ENCODE measurements at places on chromosomes 3 and 15.

DNA sequence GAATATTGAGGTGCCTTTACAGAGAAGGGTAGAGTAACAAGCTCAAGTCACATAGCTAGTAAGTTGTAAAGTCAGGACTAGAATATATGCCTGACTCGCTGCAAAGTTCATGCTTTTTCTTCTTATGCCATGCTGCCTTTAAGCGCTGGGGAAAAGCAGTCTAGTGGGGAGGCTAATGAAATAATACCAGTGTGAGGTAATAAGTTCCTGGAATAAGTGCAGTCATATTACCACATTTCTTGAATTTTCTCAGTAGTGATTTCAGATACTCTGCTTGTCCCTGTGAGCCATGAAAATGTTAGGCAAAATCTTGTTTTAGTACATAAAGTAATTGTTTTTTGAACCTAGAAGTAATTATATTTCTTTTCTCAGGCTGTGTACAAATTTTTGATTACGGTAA is 71.8 kb downstream of the SYN2 start:
- DNase-seq, result no peak

- DNase-seq, result peak; percentile 59
Measured at GRCh38 chr15:91302588-91303439, 202.8 kb downstream of the SV2B start.

DNA sequence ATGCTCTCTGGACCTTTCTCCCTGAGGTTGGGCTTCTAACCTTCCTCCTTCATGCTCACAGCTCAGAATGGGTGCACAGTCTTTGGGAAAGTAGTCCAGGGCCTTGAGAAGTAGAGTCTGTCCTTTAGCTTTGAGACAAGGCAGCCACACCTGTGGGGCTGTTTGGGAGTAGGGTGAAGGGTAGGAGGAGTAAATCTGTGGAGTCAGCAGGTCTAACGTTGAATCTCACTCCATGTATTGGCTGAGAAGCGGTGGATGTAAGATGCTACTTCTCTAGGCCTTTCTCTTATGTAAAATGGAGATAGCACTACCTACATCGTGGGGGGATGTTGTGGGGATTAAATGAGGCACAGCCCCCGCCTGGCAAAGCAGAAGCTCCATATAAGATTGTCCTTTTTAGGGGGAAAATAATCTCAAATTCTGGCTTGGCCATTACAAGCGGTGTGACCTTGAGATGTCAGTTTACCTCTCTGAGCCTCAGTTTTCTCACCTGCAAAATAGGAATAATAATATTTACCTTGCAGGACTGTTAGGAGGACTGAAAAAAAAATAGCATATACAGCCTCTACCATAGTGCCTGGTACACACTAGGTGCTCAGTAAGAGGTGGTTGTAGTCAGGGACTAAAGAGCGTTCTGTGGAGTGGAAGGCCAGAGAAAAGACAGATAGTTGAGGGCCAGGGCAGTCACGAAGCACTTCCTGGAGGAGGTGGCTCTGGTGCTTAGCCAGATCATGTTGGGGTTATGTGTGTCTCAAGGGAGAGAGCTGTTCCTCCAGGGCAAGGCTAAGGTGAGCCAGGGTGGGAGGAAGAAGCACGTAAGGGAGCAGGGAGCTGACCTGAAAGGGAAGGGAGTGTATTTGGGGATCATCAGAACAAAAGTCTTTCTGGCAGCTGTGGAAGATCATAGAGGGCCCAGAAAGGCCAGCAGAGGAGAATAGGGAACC is 82.8 kb upstream of the MRPS22 start:
- no peak for DNase-seq

GRCh38 chr3:150146991-150147761 is 176.5 kb upstream of the PFN2 start:
- peak; percentile 94 for DNase-seq

DNA sequence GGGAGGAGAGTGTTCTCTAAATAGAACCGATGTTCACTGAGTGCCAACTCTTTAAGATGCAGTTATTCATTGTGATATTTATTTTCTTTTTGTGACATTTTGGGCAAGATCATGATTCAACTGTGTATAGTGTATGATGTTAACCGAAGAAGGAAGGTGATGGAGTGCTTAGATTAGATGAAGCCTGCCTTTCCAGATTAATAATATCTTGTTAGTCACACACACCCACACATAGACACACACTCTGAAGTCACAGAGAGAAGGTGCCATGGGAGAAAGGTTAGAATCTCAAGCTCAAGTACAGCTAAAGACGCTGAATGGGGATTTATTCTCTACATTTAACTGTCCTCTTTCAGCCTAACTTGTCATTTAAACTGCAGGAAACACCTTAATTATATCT is 77.0 kb downstream of the SLC9A9 start:
- no peak for DNase-seq

GRCh38 chr3:195908694-195909581 is 587 bp upstream of the TNK2 start:
- no peak for DNase-seq

- DNase-seq, result peak; percentile 6
Measured at GRCh38 chr3:19093084-19093483, 55.2 kb upstream of the KCNH8 start.

- DNase-seq, result no peak
Measured at GRCh38 chr3:186287711-186288110, 74.3 kb downstream of the DGKG start.

GRCh38 chr15:71532994-71533393 is 277.4 kb upstream of the NR2E3 start:
- peak; percentile 16 for DNase-seq

DNA sequence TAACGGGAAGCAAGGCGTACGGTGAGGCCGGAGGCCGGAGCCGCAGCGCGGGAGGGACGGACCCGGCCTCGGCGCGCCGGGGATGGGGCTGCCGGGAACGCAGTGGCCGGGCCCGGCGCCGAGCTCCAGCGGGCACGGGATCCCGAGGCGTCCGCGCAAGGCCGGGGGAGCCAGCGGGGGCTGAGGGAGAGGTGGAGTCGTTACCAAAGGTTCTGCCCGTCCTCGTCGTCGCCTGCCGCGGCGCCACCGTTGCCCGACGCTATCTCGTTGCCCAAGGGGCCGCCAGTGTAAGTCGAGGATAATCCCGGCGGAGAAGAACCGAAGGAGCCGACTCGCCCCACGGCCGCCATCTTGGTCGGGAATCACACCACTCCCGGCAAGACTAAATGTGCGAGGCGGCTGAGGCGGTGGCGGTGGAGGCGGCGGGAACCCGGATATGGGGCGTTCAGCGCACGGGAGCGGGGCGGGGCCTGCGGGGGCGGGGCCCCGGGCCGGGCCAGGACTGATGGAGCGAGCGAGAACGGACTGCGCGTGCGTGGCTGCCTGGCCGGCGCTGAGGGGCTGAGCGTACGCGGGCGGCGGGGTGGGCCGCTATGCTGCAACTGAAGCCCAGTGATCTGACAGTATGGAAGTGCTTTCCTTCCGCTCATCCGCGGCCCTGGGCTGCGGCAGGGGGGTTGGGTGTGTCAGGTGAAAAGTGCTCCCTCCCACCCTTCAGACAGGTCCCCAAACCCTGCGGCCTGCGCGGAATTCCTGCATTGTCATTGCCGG is at the start of gene DYNC1LI1:
Gene DYNC1LI1, minus strand, starts transcription at position 438 of the 771 bp plus-strand sequence. Its CDS starts 88 bp downstream, at position 350.
- DNase-seq, result peak; percentile 81

DNA sequence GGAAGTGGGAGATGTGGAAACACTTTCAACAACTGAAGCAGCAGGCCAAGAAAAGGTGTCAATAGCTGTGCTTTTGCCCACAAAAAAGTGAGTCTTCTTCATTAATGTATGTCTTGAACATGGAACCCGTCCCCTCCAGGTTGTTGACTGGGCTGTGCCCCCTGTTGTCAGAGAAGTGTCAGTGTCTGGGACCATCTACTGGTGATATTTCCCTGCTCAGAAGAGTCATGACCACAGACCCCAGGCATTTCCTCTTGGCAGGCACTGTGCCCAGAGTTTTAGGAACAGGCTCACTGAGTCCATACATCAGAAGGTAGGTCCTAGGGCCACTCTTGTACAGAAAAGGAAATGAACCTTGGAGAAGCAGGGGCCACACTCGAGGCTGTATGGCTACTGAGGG is 54.8 kb upstream of the LARS2 start:
- DNase-seq, result peak; percentile 55

DNA sequence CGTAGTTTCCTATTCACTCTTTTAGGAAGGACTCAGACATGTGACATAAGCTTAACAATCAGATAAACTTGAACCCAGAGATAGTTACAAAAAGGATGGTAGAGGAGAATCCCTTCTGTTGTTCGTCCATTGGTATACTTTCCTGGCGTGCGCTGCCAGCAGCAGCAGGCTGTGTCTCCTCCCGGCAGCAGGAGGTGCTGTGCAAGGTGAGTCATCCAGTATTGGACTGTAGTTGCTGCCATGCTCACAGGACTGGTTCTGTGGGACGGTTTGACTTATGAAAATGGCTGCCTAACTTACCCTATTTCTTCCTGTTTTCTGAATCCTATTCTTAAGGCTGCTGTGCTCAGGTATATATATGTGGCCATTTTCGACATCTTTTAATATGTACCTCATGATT is 253.4 kb upstream of the LRRC3B start:
- DNase-seq, result no peak

DNA sequence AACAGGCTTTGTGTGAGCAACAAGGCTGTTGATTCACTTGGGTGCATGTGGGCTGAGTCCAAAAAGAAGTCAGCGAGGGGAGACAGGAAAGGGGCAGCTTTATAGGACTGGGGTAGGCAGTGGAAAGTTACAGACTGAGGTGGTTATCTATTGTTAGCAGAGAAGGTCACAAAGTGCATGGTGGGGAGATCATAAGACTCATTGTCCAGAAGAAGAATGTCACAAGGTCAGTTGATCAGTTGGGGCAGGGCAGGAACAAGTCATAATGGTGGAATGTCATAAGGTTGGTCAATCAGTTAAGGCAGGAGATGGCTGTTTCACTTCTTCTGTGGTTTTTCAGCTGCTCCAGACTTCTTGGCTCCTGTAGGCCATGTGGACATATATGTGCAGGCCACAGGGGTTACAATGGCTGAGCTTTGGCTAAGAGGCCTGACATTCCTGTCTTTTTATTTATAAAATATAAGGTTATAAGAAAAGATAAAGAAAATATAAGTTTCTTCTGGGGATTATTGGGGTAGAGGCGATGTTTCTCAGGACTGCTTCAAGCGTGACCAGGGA is 69.5 kb upstream of the SNTN start:
- DNase-seq, result peak; percentile 88

DNA sequence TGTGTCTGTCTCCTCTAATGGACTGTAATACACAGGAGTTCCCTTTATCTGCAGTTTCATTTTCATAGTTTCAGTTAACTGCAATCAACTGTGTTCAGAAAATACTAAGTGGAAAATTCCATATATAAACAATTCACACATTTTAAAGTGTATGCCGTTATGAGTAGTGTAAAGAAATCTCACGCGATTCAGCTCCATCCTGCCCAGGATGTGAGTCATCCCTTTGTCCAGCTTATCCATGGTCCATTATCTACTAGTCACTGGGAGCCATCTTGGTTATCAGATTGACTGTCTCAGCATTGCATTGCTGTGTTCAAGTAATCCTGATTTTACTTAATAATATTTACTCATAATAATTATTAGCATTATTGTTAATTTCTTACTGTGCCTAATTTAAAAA is 14.5 kb downstream of the ZPLD1 start:
- peak; percentile 16 for DNase-seq

- DNase-seq, result peak; percentile 85
Measured at GRCh38 chr3:175486255-175486654, 627.1 kb downstream of the NAALADL2 start.

DNA sequence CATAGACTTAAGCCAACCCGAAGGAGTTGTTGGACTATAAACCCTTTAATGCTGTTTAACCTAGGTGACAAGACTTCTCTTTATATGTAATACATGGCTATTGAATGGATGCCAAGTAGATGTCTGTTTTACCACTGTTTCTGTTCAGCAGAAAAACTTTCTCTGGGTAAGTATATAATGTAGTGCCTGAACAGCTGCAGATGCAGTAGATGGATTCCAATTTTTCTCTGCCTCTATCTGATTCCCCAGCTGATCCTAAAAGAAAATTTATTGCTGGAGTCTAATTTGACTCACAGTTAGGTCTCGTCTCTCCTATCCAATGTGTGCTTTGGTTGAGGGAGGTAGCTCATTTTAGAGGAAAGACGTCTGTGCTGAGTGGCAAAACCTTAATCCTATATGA is 256.5 kb upstream of the CBLB start:
- no peak for DNase-seq

GRCh38 chr15:47908950-47909670 is 191.8 kb downstream of the SEMA6D start:
- DNase-seq, result no peak

GRCh38 chr3:64490180-64490724 is 197.5 kb downstream of the ADAMTS9 start:
- DNase-seq, result no peak

DNA sequence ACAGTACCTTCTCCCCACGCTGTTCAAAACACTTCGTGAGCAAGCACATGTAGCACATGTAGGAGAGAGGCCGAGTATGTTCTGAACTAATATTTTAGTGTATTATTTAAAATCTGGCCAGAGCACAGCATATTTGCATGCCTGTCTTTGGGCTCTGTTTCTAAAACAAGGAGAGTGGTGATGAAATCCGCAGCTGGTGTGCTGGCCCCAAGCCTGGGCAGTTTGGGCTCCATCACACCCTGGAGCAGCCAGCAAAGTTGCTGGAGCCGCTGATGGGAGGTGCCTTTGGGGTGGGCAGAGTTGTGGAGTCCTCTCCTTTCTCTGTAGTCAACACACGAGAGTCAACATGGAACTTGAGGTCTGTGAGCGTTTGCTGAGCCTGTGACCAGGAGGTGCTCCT is 116.6 kb downstream of the SLCO3A1 start:
- DNase-seq, result peak; percentile 20

- DNase-seq, result peak; percentile 43
Measured at GRCh38 chr3:172145031-172145686, 105.8 kb downstream of the FNDC3B start.

DNA sequence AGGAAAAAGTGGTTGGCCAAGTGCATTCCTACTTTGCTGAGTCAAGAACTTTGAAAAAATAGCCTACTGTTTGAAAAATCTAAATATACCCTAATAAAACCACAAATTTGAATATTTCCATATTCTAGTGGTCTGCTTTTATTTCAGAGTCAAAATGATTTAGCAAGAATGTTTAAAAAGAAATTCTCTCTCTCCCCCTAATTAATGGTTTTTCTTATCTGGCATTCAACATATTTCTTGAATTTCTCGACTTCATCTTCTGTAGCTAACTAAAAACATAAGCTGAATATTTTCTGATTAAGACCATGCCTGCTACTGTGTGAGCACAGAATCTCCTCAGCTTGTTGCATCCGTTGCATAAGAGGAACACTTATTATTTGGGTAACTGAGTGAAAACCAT is 563.5 kb upstream of the TBL1XR1 start:
- DNase-seq, result no peak

DNA sequence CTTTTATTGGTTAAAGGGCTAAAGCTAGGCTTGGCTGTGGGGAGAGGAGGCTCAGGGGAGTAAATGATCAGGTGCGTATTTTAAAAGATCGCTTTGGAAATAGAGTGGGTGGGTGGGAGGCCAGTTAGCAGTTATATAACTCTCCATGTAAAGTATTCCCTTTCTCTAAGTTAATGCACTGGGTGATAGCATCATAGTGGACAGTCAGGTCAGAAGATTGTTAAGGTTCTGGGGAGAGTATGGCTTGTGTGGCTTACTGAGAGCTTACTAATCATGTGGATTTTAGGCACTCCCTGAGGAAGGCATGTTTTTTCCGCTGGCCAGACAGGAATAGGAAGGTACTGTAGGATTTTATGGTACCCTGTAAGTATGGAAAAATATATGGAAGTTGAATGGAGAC is 6.3 kb upstream of the EIF3J start:
- DNase-seq, result no peak

GRCh38 chr3:63912768-63913588 is 795 bp upstream of the SCAANT1 start:
- DNase-seq, result no peak
